ENCODE measurements at places on chromosomes 16 and 17.

- DNase-seq, result no peak
Observed at GRCh38 chr17:73434154-73434553, 122.4 kb upstream of the CDC42EP4 start.

DNA sequence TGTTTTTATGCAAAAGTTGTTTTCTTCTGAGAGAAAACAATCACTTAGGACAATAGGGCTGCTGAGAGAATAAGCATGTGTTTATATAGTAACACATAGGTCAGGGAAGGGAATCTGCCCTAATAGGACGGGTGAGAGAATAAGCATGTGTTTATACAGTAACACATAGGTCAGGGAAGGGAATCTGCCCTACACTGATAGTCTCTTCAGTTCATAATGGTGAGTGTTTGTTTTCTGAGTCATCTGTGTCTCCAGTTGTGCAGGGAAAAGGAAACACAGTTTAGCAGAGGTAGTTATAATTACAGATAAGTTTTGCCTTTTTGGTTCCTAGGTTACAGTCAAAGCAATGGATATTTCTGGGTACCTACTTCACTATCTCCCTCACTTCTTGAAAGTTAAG is 252.3 kb upstream of the CA10 start:
- peak; percentile 17 for DNase-seq

DNA sequence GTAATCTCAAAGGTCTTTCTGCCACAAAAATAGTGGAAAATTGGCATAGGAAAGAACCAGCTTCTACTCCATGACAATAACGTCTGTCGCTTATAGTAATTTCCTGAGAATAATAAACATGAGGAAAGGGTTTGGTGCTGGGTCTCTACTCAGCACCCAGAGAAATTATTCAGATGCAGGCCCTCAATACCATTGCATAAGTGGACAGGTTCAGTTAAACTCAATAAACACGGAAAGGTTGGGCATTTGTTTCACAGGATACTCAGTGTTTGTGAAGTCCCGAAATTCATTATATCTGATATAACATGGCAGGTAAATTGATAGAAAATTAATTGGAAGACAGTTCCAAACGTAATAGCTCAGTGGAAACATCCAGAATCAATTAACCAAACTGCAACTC is 254.0 kb downstream of the CNTNAP4 start:
- DNase-seq, result no peak

DNA sequence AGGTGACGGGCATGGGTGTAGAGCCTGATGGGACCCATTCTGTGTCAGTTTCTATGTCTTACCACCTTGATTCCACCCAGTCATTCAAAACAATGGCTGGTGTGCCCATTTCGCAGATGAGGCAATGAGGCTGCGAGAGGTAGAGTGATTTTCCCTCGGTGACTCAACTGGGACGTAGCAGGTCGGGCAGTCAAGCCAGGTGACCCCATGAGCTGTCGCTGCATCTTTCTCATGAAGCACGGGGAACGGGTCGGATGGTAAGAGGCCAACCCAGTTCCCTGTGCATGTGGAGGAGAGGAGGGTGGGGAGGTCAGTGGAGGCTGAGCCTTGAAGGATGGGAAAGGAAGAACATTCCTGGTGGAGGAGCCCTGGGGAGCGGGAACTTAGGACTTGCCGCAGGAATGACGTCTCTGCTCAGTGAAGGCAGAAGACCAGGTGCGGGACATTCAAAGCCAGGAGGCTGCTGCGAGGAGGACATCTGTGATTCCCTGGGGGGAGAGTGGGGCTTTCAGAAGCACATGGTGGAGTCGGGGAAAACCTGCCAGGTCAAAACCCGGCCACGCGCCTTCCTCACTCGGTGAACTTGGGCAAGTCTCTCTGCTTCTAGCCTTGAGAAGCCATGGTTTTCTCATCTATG is 1.1 kb downstream of the IL21R start:
- DNase-seq, result no peak

- no peak for DNase-seq
Observed at GRCh38 chr17:65797809-65798208, 236.4 kb upstream of the AXIN2 start.

- DNase-seq, result no peak
Observed at GRCh38 chr16:87201052-87201451, 116.1 kb downstream of the C16orf95 start.

- no peak for DNase-seq
Observed at GRCh38 chr17:77436058-77436442, 295.3 kb downstream of the SEC14L1 start.

- DNase-seq, result no peak
Observed at GRCh38 chr17:76266244-76266938, 1.2 kb downstream of the UBALD2 start.

Measured in NCI-H1092 treated with DMSO at 0.1 percent for 48 hours (cell line).